IPS DF 6.9 (cell line): ENCODE measurements at places on chromosomes 13 and 19.

DNA sequence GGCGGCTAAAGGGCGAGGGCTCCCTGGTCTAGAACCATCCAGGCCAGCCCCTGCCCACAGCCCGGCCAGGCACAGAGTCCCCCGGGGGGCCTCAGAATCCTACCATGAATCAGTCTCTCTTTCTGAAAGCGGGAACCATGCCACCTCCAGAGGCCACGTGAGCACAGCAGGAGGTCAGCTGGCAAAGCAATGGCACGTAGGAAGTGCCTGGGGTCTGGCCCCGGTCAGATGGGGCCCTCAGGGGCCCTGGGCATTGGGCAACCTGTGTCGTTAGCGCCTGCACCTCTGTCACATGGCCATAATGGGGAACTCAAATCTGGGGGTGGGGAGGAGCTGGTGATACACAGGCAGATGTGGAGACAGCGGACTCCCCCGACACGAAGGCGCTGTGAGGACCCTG is 8.8 kb downstream of the MFSD12 start:
- no peak for DNase-seq

GRCh38 chr13:110138700-110139036 is 168.3 kb downstream of the COL4A1 start:
- DNase-seq, result no peak

GRCh38 chr19:46951171-46951986 is 68.3 kb upstream of the NPAS1 start:
- no peak for DNase-seq

GRCh38 chr19:42554046-42554575 is 25.8 kb upstream of the CEACAM1 start:
- DNase-seq, result no peak

DNA sequence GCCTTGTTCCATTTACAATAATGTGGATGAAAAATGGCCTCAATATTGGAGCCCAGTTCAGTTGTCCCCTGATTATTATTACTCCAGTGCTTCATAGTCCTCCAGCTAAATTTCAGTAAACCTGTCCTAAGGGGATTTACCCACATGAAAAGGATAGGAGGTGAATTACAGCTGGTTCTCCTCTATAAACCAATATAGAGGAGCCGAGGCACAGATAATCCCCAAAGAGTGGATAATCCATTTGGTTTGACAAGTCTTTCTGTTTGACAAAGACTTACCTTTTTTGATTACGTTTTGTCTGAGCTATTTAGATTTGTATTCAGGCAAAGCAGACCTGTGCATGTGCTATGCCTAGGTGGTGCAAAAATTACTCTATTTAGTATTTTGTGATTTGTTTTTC is 2.7 kb downstream of the CNMD start:
- DNase-seq, result no peak

DNA sequence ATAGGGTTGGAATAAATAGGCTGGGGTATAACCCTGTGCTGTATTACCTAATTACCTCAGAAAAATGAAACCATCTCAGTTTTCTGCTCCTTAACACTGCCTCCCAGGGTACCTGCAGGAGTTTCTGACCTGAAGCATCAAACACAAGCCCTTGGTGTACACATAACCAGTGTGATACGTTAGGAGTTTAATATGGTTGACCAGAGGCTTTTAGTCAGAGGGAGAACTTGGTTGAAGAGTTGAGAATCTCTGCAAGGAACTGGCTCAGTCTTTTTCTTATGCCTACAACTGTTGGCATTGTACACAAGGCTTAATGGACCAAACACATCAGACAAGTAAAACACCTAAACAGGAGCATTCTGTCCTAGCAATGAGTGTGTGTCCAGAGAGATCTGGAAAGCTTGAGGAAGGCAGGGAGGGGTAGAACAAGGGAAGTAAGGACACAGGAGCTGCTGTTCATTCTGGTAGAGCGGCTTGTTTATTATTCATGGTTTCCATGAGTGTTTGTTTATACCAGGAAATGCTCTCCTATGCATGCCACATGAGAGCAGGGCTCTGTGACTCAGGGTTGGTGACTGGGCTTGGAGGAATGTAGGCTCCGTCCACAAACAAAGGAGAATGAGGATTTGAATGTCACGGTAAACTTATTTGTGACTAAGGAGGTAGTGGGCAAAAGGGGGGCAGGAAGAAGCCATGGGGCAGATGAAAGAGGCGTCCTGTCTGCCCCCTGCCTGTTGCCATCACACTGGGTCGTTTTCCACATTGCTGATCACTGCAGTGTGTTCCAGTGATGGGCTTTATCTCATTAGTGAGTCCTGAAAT is 11.9 kb upstream of the SPATA13 start:
- DNase-seq, result no peak

- no peak for DNase-seq
Measured at GRCh38 chr13:28493740-28494503, 1.0 kb downstream of the FLT1 start.
